T-cell (primary cell): ENCODE measurements at places on chromosomes 13 and 19.

GRCh38 chr13:35349052-35349451 is 127.4 kb downstream of the MAB21L1 start:
- H3K4me3 ChIP-seq, result no peak overlapping the region
- H3K27me3 ChIP-seq, result no peaks in the 10 kb centered on the region
- no peak overlapping the region for H3K27ac ChIP-seq
- H3K36me3 ChIP-seq, result no peaks in the 10 kb centered on the region
- H3K4me1 ChIP-seq, result no peaks in the 10 kb centered on the region
- DNase-seq, result no peak

DNA sequence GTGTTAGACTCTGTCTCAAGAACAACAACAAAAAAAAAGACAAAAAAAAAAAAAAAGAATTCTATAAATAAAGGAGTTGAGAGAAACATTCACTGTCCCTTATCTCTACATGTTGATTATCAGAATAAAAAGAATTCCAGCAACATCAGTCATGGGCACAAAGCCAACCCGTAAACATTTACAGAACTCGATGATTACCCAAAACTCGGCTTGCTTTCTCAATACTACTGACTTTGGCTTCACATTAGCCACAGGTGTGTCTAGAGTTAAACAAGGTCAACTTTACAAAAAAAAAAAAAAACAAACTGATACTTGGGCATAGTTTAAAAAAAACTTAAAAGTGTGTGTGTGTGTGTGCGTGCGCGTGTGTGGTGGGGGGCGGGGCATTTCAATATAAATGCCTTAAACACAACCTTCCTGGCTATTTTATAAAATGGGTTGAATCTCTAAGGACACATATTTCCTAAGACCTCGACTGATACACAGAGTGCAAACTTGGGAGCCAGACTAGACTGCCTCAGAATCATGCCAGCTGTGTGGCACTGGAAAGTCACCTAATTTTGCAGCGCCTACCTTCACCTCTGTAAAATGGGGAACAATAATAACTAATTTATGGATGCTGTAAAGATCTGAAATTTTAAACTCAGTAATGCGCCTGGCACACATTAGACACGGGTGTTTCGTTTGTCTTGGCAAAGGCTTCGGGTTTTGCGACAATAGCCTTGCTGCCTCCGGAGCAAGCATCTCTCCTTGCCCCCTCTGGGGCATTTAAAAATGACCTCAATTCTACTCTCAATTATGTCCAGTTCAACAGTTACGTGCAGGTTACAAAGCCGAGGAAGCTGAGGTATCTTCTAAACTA is 922 bp downstream of the EBPL start:
- H3K27ac ChIP-seq, result no peak overlapping the region
- peak overlapping the region; percentile 75 for H3K4me3 ChIP-seq
- H3K36me3 ChIP-seq, result no peaks in the 10 kb centered on the region
- DNase-seq, result no peak
- H3K4me1 ChIP-seq, result peaks cover 6% of the 10 kb centered on the region

DNA sequence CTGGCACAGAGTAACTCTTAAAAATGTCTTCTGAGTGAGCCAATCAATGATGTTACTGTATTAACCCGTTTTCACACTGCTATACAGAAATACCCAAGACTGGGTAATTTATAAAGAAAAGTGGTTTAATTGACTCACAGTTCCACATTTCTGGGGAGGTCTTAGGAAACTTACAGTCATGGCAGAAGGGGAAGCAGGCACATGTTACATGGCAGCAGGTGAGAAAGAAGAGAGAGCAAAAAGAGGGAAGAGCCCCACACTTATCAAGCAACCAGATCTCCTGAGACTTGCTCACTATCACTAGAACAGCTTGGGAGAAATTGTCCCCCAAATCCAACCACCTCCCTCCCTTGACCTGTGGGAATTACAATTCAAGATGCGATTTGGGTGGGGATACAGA is 97.6 kb upstream of the MIR17HG start:
- H3K4me1 ChIP-seq, result no peaks in the 10 kb centered on the region
- H3K27ac ChIP-seq, result no peak overlapping the region
- H3K36me3 ChIP-seq, result no peaks in the 10 kb centered on the region
- DNase-seq, result no peak
- H3K27me3 ChIP-seq, result peaks cover 8% of the 10 kb centered on the region
- no peak overlapping the region for H3K4me3 ChIP-seq

- no peak for DNase-seq
- peaks cover 3% of the 10 kb centered on the region for H3K36me3 ChIP-seq
- no peak overlapping the region for H3K4me3 ChIP-seq
- no peaks in the 10 kb centered on the region for H3K4me1 ChIP-seq
- H3K27me3 ChIP-seq, result no peaks in the 10 kb centered on the region
- no peak overlapping the region for H3K27ac ChIP-seq
Measured at GRCh38 chr13:43095771-43096719, 72.7 kb downstream of the DNAJC15 start.

DNA sequence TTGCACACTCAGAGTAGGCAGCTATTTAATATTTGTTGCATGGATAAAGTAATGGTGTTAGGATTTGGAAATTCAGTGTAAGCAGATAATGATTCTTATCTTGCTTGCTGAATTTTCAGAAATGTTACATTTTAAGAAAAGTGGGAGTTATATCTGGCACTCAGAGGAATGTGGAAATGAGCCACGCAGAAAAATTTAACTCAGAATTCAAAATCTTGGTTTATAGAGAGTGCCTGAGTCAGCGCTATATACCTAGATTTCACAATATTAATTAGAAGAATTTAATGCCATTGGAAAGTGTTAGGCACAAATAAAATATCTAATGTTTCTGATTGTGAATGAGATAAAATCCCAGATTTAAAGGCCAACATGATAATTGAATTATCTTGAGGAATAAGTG is 96.3 kb downstream of the GPR12 start:
- no peak for DNase-seq
- H3K4me1 ChIP-seq, result no peaks in the 10 kb centered on the region
- no peaks in the 10 kb centered on the region for H3K36me3 ChIP-seq
- H3K4me3 ChIP-seq, result no peak overlapping the region
- H3K27me3 ChIP-seq, result peaks cover 6% of the 10 kb centered on the region
